Endodermal cell (in vitro differentiated cells): ENCODE measurements at places on chromosomes 13 and 19. TPM values are rescaled to one million over a fixed set of nuclear protein-coding genes. Genes with fewer than 3 reads are reported as not detected.
A peak's percentile ranks its signal among the peaks of the same experiment; 100 is the strongest.

GRCh38 chr13:22451327-22451741, 729.4 kb upstream of the SGCG start:
- H3K4me3 ChIP-seq = no peak overlapping the region
- DNase-seq = no peak
- peak overlapping the region; percentile 73 for H3K27ac ChIP-seq
- H3K27me3 ChIP-seq = no peaks in the 10 kb centered on the region
- no peaks in the 10 kb centered on the region for H3K36me3 ChIP-seq

DNA sequence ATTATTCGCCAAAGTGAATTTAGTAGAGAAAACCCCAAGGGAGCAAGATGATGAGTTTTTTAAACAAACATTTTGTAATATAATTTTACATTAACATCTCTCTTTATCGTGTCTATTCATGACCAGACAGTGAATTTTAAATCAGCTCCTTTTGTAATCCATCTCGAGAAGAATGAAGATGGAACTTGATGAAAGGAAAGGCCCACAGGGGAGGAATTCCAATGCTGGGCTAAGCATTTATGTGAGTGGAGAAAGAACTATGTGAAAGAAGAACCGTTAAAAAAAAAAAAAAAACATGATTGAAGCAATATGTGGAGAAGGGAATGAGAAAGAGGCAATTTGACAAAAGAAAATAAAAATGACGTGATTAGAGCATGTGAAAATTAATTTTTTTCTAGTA, 170.6 kb downstream of the KCTD12 start:
- peaks cover 2% of the 10 kb centered on the region for H3K4me1 ChIP-seq
- DNase-seq = no peak
- H3K4me3 ChIP-seq = no peak overlapping the region
- H3K36me3 ChIP-seq = no peaks in the 10 kb centered on the region
- peak overlapping the region; percentile 52 for H3K27ac ChIP-seq
- no peaks in the 10 kb centered on the region for H3K27me3 ChIP-seq

- no peak for DNase-seq
- H3K4me1 ChIP-seq = no peaks in the 10 kb centered on the region
- no peak overlapping the region for H3K27ac ChIP-seq
Measured at GRCh38 chr13:38814331-38814730, 127.5 kb downstream of the FREM2 start.

DNA sequence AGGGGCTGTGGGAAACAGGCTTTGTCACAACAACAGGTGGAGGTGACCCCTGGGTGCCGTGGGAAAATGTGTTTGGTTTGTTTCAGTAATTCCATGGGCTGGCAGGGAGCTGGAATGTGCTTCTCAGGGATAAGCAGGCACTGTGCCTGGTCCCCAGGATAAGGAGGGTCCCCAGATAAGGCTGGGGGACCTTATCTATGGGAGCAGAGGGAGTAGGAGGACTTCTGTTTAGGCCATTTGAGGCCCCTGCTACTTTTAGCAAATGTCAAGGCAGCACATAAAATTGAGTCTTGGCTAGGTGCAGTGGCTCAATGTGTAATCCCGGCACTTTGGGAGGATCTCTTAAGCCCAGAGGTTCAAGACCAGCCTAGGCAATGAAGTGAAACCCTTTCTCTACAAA, 59.5 kb downstream of the KCNC3 start:
- H3K27me3 ChIP-seq = no peaks in the 10 kb centered on the region
- H3K27ac ChIP-seq = no peak overlapping the region
- H3K4me1 ChIP-seq = no peaks in the 10 kb centered on the region
- DNase-seq = no peak

DNA sequence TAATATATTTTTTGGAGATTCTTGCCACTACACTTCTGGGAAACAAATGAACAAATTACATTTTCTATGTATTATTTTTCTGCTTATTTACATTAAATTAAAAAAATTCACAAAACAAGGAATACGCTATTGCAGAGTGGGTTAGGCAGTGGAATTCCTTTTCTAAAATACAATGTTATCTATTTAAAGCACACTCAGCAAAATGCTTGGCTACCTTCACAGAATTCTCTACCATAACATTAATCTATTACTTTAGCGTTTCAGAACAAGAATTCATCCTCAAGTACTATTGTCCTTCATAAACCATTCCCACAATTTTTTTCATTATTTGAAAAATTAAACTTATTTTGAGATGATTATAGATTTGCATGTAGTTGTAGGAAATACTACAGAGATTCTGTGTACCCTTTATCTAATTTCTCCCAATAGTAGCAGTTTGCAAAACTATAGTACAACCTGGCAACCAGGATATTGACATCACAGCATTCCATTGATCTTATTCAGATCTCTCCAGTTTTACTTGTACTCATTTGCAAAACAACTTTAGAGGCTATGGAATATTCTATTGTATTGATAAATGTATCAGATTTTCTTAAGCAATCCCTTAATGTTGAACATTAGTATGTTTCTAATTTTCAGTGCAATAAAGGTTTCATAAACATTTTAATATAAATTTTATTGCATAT, 120.9 kb downstream of the DLEU7 start:
- no peak for DNase-seq
- no peak overlapping the region for H3K27ac ChIP-seq
- H3K4me1 ChIP-seq = no peaks in the 10 kb centered on the region
- H3K36me3 ChIP-seq = no peaks in the 10 kb centered on the region

GRCh38 chr13:94419925-94420305, 59.6 kb downstream of the DCT start:
- H3K36me3 ChIP-seq = no peaks in the 10 kb centered on the region
- no peak overlapping the region for H3K27ac ChIP-seq
- no peak for DNase-seq
- H3K4me1 ChIP-seq = no peaks in the 10 kb centered on the region
- H3K4me3 ChIP-seq = no peak overlapping the region

DNA sequence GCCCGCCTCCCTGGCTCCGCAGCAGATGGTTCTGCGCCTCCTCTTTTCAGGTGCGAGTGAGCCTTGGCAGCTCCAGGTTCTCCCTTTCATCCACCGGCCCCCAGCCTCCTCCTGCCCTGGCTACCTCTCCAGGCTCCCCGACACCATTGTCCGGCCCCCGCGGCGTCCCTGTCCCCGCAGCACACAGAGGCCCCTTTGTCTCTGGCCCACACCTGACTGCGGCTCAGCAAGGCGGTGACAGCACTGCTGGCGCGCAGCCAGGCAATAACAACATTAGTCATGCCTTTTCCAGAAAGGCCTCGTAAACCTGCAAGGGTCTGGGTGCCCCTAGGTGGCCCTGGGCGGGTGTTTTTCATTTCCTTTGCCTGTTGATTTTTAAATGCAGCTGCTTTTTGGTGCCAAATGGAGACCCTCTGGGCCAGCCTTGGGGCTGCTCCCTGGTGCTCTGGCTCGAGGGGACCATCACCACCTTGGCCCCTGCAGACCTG, 73.2 kb upstream of the MEDAG start:
- H3K36me3 ChIP-seq = no peaks in the 10 kb centered on the region
- no peak overlapping the region for H3K27ac ChIP-seq
- H3K4me3 ChIP-seq = no peak overlapping the region
- peak; percentile 77 for DNase-seq

GRCh38 chr19:45321848-45322247, 827 bp downstream of the CKM start:
- H3K4me3 ChIP-seq = no peak overlapping the region
- H3K4me1 ChIP-seq = peaks cover 9% of the 10 kb centered on the region
- peaks cover 7% of the 10 kb centered on the region for H3K27me3 ChIP-seq
- DNase-seq = no peak

DNA sequence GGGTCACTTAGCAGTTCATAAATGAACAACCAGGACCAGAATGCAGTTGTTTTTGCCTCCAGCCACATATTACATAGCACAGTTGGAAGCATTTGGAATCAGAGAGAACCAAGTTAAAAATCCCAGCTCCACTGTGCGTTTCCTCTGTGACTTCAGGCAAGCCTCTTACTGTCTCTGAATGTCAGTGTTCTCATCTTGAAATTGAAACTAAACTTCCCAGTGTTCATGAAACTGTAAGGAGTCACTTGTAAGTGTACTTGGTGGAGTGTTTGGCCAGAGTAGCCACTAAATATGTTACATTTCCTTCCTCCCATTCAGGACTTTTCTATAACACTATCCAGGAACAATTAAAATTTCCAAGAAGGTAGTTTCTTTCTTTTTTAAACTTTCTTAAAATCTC, 276.8 kb downstream of the KCNRG start:
- no peak for DNase-seq
- H3K27ac ChIP-seq = no peak overlapping the region
- no peaks in the 10 kb centered on the region for H3K36me3 ChIP-seq
- H3K4me1 ChIP-seq = no peaks in the 10 kb centered on the region
- H3K27me3 ChIP-seq = no peaks in the 10 kb centered on the region
- no peak overlapping the region for H3K4me3 ChIP-seq

GRCh38 chr13:90640976-90641375, 706.5 kb upstream of the MIR17HG start:
- no peaks in the 10 kb centered on the region for H3K27me3 ChIP-seq
- no peak overlapping the region for H3K4me3 ChIP-seq
- H3K4me1 ChIP-seq = no peaks in the 10 kb centered on the region
- H3K27ac ChIP-seq = no peak overlapping the region

DNA sequence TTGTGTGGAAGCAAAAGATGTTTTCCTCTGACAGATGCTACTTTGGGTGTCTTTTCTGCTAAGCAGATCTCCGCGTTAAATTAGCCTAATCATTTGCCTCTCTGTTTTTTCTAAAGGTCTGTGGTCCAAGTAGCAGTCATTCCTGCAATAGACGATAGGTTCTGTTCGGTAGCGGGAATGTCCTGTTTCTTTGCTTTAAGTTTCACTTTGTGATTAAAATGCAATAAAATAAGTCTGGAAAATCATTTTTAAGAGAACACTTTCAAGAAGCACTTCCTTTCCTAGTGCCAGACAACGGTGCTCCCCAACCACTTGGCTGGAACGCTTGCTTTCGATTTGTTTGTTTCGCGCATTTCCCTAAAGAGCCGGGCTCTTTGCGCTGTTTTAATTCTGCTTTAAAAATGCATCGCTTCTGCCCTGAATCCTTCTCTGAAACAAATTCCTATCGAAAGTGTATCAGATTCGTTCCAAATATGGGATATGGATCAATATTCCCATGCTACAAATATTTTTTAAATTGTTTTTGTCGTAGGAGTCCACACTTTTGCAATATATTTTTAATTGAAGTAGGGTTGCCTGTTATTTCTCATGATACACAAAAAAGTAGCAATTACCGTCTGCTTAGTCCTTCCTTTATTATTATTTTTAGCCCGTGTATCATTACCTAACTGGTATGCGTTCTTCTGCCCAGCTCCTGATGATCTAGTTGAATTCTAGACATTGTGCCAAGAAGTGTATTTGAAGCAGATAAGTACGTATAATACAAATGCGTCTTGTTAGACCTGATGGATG, 14.2 kb downstream of the ZIC2 start:
- H3K36me3 ChIP-seq = no peaks in the 10 kb centered on the region
- peaks cover 51% of the 10 kb centered on the region for H3K27me3 ChIP-seq
- peak; percentile 68 for DNase-seq
- H3K4me3 ChIP-seq = peak overlapping the region; percentile 75
- peaks cover 20% of the 10 kb centered on the region for H3K4me1 ChIP-seq
- H3K27ac ChIP-seq = no peak overlapping the region

DNA sequence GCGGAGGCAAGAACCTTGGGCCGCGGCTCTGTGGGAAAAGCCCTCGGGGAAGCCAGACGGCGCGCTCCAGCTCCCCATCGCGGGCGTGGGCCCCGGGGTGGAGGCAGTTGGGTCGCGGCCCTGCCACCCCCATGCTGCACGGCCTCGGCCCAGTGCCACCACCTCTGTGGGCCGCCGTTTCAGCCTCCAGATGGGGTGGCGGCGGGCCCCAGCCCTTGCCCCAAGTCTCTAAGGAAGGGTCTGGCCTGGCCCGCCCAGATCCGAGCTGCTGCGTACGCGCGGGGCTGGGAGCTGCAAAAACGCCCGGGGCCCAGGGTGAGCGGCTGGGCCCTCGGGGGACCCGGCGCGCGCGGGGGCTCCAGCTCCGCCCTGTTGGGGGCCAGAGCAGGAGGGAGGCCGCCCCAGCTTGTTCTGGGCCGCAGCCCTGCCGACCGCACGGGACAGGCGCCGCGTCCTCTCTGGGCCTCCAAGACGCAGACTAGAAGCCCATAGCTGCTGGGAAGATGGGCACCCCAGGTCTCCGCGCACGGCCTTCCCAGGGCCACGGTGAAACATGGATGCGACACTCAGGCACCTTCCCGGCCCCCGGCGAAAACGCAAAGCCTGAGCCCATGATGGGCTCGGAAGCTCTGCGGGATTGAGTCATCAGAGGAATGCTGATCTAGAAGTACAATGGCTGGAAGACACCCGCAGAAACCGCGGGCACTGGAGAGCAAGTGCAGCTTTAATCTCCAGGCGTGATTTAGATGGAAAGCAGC, 110.1 kb downstream of the KCTD15 start:
- no peak overlapping the region for H3K27ac ChIP-seq
- DNase-seq = peak; percentile 85
- no peaks in the 10 kb centered on the region for H3K27me3 ChIP-seq
- H3K36me3 ChIP-seq = no peaks in the 10 kb centered on the region
- H3K4me1 ChIP-seq = peaks cover 6% of the 10 kb centered on the region
- H3K4me3 ChIP-seq = peak overlapping the region; percentile 79

- DNase-seq = peak; percentile 87
- H3K4me1 ChIP-seq = peaks cover 6% of the 10 kb centered on the region
- H3K36me3 ChIP-seq = no peaks in the 10 kb centered on the region
- H3K27ac ChIP-seq = no peak overlapping the region
- peak overlapping the region; percentile 77 for H3K4me3 ChIP-seq
Measured at GRCh38 chr19:33904681-33905080, 108.0 kb downstream of the KCTD15 start.

GRCh38 chr13:98484289-98485219, 92.4 kb downstream of the STK24 start:
- DNase-seq = peak; percentile 94
- peak overlapping the region; percentile 56 for H3K4me3 ChIP-seq
- H3K36me3 ChIP-seq = peaks cover 19% of the 10 kb centered on the region
- peak overlapping the region; percentile 19 for H3K27ac ChIP-seq
- no peaks in the 10 kb centered on the region for H3K27me3 ChIP-seq
- peaks cover 10% of the 10 kb centered on the region for H3K4me1 ChIP-seq

DNA sequence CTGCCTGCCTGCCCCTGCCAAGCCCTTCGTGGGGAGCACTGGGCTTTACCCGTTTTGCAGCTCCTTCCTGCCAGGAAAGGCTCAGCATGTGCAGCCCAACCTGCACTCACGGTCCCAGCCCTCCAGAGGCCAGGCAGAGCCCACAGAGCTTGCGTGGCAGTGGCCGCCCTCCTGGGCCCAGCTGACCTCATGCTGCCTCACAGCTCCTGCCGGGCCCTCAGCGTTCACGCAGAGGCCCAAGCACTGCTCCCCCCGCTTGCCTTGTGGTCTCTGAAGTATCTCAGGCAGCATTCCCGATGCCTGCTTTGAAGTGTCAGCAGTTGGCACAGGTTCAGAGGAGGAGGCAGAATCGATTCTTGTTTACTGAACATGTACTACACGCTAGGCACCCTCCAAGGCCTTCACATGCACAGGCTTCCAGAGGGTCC, 32.5 kb downstream of the CAPN12 start:
- H3K27me3 ChIP-seq = no peaks in the 10 kb centered on the region
- DNase-seq = no peak
- H3K36me3 ChIP-seq = peaks cover 79% of the 10 kb centered on the region
- H3K4me1 ChIP-seq = no peaks in the 10 kb centered on the region

ZNF675 gene
- total RNA-seq = 29.9 and 31.5 TPM in 2 replicates

NOTCH3 gene
- total RNA-seq = 147 and 171 TPM in 2 replicates

FFAR1 gene
- not detected in 2 replicates for total RNA-seq

SELENOV gene
- total RNA-seq = 5.9 to 15.3 TPM (median 14.6 TPM) in 3 replicates

KLK11 gene
- total RNA-seq = 0.29 and 0.79 TPM in 2 replicates

DEDD2 gene
- total RNA-seq = 27.1 and 28.0 TPM in 2 replicates

ZNF565 gene
- total RNA-seq = 2.3 and 2.7 TPM in 2 replicates

C19orf67 gene
- total RNA-seq = 0.47 and 1.1 TPM in 2 replicates
